ENCODE measurements at places on chromosomes 3 and 15.

- DNase-seq: no peak
These were observed 212.7 kb downstream of the C3orf38 start for GRCh38 chr3:88362428-88362827.

GRCh38 chr3:33062866-33063265, 34.1 kb downstream of the GLB1 start:
- DNase-seq: no peak

DNA sequence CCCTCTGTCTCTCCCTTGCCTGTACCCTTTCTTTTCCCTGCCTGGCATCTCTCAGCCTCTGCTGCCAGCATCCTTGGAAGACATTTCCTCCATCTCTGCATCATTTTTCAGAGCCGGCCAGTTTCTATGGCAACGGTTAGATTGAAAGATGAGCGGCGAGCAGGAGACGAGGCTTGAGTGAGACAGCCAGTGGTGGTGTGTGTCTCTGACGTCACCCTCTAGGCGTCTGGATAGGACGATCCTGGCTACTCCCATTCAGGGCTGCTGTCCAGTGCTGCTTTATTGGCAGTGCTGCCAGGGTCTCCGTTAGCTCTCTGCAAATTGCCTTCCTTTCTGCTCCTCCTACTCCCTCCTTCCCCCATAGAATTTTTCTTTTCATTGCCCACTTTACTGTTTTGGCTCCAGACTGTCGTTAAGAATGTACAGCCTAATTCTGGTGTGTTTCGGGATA, 57.9 kb downstream of the TRAK1 start:
- no peak for DNase-seq

DNA sequence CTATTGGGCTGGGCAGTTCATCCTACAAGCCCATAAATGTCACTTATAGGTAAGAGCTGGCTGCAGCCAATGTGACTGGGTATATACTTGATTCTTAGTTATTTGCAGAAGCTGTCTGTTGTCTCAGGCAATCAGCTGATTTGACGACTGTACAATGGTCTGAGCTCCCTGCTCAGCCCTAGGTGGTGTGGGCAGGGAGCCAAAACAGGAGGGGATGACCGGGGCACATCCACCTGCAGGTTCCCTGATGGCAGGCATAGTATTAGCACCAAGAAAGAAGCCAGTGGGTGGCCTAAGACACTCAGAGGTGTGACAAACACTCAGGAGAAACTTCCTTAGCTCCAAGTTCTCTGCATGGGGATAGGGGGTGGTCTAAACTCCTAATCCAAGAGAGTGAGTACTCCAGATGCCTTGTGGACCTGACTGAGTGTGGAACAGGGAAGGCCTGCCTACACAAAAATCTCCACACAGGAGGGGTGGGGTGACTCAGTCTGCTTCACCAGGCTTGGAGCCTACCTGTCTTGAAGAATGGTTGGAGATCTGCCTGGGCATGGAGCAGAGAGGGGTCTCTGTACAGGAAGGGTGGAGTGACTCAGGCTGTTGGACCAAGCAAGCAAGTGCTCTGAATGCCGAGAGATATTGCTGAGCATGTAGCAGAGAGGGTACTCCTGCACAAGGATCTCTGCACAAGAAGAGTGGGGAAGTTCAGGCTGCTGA, 690.4 kb upstream of the NAALADL2 start:
- DNase-seq: no peak

- peak; percentile 29 for DNase-seq
These were observed 7.7 kb downstream of the BCL6 start for GRCh38 chr3:187737368-187738070.

DNA sequence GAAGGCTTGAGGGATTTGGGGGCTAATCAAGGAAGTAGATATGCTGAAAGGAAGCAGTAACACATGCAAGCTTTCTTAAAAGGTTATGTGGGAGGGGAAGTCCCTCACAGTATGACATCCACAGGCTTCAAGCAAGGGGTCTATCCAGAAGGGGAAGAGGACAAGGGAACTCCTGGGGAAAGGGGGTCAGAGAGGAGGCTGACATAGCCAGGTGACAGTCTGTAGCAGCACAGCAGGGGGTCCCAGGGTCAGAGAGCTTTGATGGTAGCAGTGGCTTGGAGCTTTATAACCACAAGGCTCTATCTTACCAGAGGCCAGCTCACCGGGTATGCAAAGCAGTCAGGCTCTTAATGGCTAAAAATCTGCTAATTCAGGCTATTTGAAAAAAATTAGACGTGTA, 150.6 kb upstream of the NSMCE3 start:
- DNase-seq: no peak

GRCh38 chr3:156017352-156018030, 102.9 kb upstream of the KCNAB1 start:
- no peak for DNase-seq

GRCh38 chr3:62503516-62503915, 130.2 kb upstream of the FEZF2 start:
- DNase-seq: no peak

DNA sequence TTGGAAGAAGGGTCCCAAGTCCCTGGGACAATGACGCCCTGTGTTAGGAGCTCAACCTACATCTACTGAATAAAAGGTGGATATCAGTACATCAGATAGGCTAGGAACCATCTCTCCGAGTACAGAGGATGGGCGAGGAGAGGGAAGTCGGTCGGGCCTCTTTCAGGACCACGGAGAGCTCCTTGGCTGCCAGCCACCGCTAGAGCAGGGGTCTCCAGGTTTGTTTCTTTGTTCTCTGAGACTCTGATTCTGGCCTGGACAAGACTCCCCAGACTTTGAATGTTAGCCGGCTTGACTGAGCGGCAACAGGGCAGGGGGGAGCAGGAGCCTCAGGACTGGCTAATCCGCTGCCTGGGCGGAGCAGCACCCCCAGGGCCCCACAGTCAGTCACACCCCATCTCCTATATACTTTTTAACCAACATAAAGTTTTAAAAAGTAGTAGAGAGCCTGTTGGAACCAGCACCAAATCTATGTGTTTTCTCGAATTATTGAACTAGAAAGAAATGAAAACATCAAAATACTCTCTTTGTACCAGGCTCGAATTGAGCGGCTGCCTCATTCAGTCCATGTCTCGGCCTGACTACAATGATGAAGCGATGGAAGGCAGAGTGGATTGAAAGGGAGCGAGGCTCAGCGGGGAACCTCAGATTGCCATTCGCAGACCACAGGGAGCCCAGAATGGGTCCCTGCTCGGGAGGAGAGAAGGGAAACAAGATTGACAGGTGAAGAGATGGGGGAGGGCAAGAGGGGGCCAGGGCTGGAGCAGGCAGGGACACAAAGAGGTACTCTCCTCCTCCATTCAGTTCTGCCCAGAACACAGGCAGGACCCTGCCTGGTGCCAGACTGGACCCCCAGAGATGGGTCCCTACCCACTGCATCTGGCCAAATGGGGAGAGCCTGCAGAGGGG, 131.6 kb downstream of the TPRA1 start:
- no peak for DNase-seq

DNA sequence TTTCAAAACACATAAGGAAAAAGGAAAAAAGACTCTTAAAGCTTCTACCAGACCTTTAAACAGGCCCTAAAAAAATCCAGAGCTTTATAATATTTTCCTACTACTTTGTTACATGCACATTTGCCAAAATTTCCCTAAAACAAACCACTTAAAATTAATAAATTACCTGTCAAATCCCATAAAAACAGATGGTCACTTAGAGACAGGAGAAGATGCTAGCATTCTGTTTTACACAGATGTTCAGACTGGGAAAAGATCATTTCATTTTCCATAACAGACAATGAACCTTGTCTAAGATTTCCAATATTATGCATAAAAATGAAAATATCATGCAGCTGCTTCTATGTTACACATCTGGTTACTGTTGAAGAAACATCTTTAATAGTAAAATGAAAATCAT, 66.6 kb downstream of the SUCLG2 start:
- no peak for DNase-seq

DNA sequence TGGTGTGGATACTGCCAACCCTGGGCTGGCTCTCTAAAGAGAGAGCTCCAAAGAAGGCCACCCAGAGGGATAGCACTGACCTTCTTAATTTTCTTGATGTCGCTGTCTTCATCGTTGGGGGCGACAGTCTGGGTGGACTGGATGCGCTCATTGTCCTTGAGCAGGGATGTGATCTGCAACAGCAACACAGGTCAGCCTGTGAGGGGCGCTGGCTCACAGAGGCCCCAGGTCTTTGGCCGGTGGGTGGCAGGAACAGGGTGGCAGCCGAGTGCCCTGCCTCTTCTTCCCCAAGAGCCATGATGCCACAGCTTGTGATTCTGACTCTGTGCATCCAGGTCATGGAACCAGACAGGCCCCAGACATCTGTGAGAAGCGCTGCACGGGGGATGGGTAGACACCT, 41.2 kb downstream of the RASGRF1 start:
- DNase-seq: no peak

GRCh38 chr3:83524901-83525300, 1433.9 kb upstream of the CADM2 start:
- no peak for DNase-seq

- DNase-seq: no peak
These were observed 41.5 kb downstream of the PLSCR4 start for GRCh38 chr3:146209371-146209770.

GRCh38 chr15:29695489-29696167, 126.6 kb downstream of the TJP1 start:
- no peak for DNase-seq

GRCh38 chr3:142981108-142981507, 17.6 kb upstream of the PAQR9 start:
- DNase-seq: no peak

GRCh38 chr3:182618981-182619591, 174.2 kb upstream of the ATP11B start:
- no peak for DNase-seq

DNA sequence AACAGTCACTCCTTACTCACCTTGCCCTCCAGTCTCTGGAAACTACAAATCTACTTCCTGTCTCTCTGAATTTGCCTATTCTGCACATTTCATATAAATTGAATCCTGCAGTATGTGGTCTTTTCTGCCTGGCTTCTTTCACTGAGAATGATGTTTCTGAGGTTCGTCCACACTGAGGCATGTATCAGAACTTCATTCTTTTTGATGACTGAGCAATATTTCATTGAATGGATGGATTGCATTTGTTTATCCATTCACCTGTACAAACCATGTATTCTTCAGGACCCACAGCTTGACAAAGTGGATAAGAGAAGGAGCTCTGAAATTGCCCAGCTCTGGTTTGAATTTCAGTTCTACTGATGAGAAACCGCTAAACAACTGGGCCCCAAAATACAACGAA, 118.9 kb upstream of the ARRDC4 start:
- DNase-seq: no peak

- DNase-seq: no peak
These were observed 4.6 kb downstream of the STIMATE start for GRCh38 chr3:52892625-52893311.

GRCh38 chr3:51668756-51669155, 2.3 kb upstream of the TEX264 start:
- no peak for DNase-seq

GRCh38 chr3:88307666-88308065, 157.9 kb downstream of the C3orf38 start:
- no peak for DNase-seq

GRCh38 chr3:127770671-127771355, 51.5 kb downstream of the MGLL start:
- DNase-seq: no peak

DNA sequence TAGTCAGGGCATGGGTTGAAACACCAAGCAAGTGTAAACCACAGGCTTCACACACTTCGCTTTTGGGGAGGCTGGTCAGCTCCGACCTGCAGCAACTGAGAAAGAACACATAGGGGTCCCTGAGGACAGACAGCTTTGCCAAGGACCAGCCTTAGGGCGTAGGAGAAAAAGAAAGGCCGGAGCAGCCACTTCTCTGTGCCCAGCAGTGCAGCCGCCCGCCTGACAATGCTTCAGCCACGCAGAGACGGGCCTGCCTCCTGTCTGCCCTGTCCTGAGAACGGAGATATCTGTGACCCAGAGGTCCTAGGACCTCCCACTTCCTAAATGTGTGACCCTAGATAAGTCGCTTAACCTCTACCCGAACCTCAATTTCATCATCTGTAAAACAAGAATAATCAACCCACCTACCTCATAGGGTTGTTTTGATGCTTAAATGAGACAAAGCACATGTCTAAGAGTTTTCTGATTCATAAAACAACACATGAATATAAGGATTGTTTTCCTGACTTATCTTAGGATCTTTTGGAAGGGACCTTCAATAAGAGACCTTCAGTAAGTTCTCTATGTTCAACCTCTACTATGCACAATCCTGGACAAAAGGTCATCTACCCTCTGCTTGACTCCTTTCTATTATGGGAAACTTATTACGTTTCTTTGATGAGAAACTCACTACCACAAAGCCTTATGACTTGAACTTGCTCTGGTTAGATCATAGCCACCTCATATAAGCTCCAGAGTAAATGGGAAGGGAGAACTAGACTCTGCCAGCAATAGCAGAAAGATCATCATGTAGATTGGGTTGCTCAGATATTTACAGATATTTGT, 32.9 kb upstream of the RFTN1 start:
- no peak for DNase-seq

DNA sequence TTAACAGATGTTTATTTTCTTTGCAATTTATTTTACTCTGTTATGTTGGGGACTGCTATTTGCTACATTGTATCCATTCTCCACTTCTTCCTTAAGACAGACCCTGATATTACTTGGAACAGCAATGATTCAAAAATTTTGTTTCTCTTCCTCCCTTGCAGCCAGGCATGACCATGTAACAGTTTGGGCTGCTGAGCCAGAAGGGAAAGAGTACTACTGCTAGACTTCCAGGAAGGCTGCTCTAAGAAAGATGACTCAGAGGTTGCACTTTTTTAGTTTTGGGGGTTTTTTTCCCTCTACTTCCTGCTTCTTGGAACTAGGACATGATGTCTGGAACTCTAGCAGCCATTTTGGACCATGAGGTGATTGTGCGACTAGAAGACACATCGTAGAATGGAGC, 10.3 kb downstream of the PRR20G start:
- no peak for DNase-seq

- DNase-seq: peak; percentile 7
These were observed 26.4 kb downstream of the TYRO3 start for GRCh38 chr15:41585127-41586047.

DNA sequence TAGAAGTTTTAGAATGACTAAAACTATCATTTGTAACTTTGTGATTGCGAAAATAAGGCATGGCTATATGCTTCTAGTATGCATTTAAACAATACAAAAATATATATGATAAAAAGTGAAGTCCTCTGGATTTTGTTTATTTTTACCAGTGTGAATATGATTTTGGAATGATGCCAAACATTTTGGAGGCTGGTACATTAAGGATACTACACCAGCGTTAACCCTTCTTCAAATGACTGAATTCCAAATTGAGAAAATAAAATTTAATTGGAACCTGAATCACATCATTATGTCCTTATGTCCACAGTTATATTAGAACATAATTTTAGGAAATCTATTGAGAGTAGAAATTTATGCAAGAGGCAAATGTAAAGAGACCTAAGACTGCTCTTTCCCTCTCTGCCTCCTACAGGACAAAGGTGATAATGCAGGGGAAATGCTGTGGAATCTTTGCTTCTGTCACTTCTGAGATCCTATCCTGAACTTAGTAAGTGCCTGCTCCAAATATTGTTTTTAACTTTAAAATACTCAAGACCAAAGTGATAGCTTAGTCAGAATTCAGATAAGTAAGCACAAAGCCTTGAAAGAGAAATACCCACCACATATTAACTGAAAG, 121.1 kb upstream of the NANOGP8 start:
- no peak for DNase-seq
